Ammon's horn (tissue), 1 donor: ENCODE measurements at places on chromosomes 5 and 9.
A peak's percentile ranks its signal among the peaks of the same experiment; 100 is the strongest.

GRCh38 chr5:138654281-138654867 is 79.2 kb upstream of the HSPA9 start:
- DNase-seq: no peak

DNA sequence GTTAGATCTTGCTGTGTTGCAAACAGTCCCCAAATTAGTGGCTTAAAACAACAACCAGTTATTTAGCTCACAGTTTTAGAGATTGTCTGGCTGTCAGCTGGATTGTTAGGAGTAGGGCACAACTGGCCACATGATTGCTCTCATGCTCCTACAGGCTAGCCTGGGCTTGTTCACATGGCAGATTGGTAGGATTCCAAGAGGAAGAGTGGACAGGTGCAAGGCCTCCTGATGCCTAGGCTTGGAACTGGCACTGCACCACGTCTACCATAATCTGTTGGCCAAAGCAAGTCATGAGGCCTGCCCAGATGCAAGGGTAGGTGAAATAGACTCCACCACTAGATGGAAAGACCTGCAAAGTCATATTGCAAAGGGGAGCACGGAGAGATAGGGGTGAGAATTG is 76.4 kb downstream of the ACER2 start:
- no peak for DNase-seq

DNA sequence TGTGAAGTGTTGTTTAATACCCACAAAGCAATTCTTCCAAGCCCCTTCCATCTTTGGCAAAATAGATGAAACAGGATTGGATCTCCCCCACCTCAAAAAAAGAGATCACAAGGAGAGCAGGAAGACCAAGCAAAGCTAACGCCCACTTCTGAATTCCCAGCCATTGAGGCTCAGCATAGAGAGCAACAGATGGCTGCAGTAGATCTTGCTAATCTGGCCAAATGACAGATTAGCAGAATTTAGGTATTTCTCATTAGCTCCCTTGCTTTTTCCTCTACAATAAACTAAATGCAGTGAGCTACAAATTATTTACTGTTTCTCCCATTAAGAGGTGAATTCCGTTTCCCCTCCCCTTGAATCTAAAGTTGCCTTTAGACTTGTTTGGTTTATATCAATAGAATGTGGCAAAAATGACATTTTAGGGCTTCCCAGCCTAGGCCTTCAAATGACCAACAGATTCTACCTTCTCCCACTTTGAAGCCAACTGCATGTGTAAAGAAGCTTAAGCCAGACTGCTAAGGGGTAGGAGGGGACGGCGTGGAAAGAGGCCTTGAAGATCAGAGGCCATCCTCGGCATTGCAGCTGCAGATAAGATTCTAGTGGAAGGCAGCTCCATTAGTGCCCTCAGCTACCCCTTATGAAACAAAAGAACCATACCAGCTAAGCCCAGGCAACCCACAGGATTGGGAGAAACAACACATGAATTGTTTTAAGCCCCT is 56.8 kb upstream of the CPEB4 start:
- DNase-seq: no peak

DNA sequence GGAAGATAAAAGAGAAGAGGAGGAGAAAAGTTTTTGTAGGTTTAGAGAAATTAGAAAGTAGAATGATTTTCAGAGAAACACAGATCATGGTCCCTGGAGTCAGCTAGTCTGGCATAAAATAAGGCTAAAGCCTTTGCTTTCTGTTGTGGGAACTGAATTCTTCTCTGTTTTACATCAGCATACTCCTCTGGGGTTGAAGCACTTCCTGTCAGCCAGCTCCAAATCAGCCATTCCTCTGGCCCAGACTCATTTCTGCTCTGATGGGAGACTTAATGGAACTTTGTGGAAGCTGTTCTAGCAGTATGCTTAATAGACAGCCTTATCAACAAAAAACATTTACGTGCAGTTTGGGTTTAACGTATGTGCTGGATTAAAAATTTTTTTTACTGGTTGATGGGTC is 143.2 kb downstream of the HMHB1 start:
- DNase-seq: no peak

- peak; percentile 57 for DNase-seq
Observed at GRCh38 chr5:1204693-1205242, 3.4 kb downstream of the SLC6A19 start.
